Stimulated activated CD8-positive, alpha-beta memory T cell treated with anti-CD3 and anti-CD28 coated beads, Interleukin-4, amount 100 ng/mL, for 48 hours (primary cell): ENCODE measurements at places on chromosomes 5 and 9.

- no peak for DNase-seq
Observed at GRCh38 chr5:10828241-10828640, 67.2 kb upstream of the DAP start.

- no peak for DNase-seq
Observed at GRCh38 chr5:119752921-119753886, 123.8 kb downstream of the FAM170A start.

DNA sequence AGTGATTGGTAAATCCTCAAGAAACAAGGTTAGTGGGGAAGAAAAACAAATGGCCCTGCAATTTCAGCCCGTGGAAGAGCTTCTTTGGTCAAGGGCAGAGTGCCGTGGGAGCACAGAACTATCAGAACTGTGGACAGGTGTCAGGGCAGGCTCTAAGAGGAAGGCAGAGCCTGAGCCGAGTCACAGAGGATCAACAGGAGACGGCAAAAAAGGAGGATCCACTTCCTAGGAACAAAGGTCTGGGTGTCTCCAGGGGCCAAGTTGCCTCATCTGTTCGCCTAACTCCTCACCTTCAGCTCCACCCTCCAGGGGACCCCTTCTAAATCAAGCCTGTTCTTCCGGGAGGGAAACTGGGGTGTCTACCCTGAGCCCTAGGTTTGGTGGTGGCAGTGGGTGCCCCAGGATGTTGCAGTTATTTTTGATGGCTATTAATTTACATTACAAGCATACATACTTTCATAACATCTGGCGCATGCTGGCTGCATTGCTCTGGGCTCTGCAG is 88.0 kb downstream of the FEM1C start:
- DNase-seq, result no peak

- DNase-seq, result no peak
Observed at GRCh38 chr9:81416476-81417298, 272.7 kb downstream of the TLE1 start.

GRCh38 chr5:56561-57290 is 35.2 kb upstream of the PLEKHG4B start:
- DNase-seq, result no peak

GRCh38 chr9:130499804-130500263 is 55.1 kb downstream of the ASS1 start:
- no peak for DNase-seq

DNA sequence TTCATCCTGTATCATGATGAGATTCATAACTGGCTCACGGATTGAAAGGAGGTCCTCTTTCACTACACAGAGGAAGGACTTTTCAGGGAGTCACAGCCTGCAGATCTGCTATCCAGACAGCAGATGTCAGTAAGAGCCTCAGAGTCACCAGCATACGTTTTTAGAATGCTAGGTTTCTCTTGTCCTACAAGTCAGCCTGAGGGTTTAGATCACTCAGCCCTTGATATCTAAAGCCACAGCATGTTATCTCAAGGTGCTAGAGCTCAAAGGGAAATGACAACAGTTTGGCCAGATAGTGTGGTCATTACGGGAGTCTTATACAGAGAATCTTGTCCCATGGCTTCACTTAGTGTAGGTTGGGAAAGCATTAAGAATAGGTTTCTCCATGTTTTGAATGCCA is 30.9 kb upstream of the SLC46A2 start:
- no peak for DNase-seq

DNA sequence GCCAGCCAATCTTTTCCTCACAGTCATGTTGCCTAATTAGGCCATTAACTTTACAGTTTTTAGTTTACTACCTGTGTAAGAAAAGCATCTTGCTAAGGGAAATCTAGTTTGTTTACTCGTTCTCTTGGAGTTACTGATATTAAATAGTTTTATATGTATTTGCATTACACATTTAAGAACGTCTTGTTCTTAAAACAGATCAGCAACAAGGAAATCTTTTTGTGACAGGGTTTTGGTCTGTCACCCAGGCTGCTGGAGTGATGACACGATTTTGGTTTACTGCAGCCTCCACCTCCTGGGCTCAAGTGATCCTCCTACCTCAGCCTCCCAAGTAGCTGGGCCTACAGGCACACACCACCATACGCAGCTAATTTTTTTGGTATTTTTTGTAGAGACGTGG is 29.2 kb upstream of the MSH3 start:
- DNase-seq, result no peak

- peak; percentile 35 for DNase-seq
Observed at GRCh38 chr9:72524820-72525540, 3.6 kb downstream of the TMC1 start.

DNA sequence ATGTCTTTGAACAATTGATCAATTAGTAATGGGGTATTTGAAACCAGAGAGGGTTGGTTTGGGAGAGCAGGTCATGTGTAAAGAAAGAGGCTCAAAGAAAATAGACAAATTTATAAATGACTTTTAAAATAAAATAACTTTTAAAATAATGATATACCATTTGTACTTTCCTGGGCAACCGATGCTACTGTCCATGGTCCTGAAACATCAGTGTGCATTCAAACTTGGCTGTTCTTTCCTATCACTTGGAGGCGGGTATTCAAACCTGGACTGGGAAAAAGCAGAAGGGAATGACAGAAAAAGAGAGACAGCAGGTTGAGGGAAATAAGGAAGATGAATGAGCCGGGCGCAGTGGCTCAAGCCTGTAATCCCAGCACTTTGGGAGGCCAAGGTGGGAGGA is 1446.4 kb upstream of the WWC1 start:
- no peak for DNase-seq

- peak; percentile 74 for DNase-seq
Observed at GRCh38 chr9:135504262-135505243, 4.1 kb downstream of the MRPS2 start.

DNA sequence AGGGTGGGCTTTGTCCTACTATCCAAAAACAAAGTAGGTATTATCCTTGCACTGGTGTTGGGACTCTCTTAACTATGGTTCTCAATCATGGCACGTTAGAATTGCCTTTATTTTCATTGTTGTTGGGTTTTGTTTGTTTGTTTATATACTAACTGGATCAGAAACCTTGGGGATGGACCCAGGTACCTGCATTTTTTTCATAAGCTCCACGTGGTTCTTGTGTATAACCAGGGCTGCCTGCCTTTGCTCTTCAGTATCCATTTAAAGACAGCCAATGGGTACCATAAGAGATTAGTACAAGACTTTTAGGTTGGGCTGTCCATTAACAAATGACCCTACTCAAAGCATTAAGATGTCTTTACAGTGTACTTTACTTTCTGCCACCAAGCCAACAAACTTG is 2.5 kb upstream of the SSBP2 start:
- no peak for DNase-seq

DNA sequence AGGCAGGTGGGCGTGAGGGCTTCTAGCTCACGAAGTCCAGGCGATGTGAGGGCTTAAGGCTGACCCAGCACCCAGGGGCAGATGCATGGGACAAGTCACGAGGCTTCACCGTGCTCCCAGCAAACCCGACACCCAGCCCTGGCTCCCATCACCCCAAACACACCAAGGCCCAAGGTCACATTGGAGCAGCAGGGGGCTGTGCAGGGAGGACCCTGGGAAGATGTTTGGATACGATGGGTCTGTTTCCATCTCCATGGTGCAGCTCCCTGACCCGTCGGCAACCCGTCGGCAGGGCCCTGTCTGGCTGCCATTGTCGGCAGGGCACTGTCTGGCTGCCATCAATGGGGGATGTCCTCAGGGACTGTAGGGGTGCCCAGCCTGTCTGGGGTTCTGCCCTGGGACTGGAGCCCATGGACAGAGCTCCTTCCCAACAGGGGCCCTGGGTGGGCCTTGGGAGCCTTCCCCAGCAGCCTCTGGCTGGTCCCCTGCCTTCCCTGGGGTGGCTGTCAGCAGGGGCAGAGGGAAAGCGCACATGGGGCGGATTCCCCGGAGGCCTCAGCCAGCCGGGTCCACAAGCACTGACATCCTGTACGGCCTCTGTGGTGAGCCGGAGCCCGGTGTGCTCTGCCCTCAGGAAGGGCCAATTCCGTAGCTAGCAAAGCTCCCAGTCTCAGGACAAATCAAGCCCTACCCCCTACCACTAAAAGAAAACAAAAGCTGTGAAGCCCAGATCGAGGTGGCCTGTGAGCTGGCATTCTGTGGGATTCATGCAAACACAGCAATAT is 47.1 kb downstream of the NACC2 start:
- no peak for DNase-seq

GRCh38 chr5:132850066-132850465 is 16.2 kb downstream of the GDF9 start:
- DNase-seq, result no peak

DNA sequence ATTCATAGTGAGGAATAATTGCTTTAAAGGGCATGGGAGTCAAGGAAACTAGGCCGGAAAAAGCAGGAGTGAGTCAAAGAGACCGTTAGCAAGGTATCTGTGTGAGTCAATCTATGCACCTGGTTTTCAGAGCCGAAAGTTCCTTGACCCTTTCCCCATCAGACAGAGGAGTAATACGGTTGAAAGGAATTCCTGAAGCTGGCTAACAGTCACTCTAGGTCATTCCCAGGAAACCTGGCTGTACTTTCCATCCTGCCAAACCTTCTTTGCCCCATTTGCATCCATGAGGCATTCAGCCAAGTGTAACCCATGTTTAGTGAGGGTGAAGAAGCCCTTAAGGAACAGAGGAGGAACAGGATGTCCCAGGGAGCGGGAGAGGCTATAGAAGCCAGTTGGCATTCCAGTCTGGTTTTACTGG is 16.2 kb downstream of the RBM18 start:
- DNase-seq, result no peak

GRCh38 chr5:151597749-151598148 is 6.6 kb upstream of the FAT2 start:
- no peak for DNase-seq

GRCh38 chr5:68254810-68255209 is 39.3 kb downstream of the PIK3R1 start:
- no peak for DNase-seq

DNA sequence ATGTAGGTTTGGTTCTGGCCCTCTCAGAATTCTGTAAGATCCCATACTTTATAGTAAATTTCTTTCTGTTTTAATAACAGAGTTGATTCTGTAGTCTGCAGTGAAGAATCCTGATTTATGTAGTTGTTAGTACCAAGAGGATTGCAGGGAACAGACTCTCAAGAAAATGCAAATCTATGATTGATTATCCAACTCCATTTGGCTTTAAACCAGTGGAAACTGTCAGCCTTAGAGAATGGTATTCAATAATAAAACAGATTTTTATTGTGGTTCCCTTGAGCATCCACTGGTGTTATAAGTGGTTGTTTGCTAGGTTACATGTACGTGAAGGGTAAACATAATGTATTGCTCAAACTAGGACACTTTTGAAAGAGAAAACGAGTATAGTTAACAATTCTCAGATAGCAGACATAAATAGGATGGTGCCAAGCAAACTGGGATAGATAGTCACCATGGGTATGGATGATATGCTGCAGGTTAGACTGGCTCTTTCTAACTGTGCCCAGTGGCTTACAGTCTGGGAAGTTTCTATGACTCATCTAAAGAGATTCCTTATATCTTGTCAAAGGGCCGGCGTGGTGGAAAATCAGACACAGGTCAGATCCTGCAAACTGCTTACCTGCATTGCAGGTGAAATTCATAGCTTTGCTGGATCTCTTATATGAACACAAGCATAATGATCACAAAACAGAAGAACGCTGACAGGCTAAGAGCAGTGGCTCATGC is 41.7 kb upstream of the RPS23 start:
- no peak for DNase-seq

GRCh38 chr9:20321423-20322082 is 300.7 kb downstream of the MLLT3 start:
- no peak for DNase-seq

DNA sequence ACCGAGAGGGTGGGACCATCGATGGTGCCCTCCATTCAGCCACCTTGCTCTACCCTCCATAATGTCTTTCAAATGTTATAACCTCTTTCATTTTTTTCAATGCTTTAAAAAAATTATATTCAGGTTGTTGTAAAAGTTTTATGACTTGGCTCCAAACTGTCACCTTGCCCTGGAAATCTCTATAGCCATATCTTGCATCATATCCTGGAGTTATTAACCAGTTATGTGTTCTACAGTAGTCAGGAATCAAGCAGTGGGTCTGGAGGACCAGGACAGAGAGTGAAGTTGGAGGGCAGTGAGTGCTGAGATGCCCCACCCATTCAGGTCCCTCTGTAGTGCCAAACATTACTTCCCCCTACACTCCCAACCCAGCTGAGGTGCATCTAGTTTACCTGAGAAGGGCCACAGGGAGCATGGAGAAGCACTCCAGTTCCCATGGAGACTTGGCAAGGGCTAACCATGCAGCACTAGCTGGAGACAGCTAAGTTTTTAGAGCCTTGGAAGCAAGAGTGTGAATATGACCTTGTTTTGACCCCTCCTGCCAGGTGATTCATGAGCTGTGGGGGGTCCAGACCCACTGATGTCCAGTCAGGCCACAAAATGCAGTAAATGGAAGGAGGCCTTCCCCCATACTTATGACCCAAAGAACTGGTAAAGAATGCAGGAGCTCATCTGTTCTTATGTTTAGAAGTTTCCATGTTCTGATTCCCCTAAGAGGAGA is 5.5 kb downstream of the IFNA8 start:
- DNase-seq, result no peak

GRCh38 chr9:109444771-109445320 is 53.3 kb downstream of the PTPN3 start:
- DNase-seq, result no peak

DNA sequence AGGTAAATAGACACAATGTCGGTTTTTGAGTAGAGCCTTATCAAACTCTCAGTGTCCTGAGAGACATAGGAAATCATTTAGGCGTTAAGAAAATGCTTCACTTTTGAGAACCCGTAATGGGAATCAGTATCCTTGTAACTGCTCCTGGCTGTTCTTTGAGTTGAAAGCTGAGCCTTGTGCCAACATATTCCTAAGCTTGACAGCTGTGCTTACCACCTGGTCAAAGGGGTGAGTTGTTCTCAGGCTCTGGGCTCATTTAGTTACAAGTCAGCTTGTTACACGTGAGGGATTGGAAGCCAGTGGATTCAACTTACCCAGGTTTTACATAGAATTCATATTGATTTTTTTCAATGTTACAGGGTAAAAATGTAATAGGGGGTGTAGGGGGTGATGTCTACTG is 145.9 kb downstream of the GABRB2 start:
- DNase-seq, result no peak

- DNase-seq, result no peak
Observed at GRCh38 chr5:156718985-156719384, 131.1 kb upstream of the PPP1R2B start.

DNA sequence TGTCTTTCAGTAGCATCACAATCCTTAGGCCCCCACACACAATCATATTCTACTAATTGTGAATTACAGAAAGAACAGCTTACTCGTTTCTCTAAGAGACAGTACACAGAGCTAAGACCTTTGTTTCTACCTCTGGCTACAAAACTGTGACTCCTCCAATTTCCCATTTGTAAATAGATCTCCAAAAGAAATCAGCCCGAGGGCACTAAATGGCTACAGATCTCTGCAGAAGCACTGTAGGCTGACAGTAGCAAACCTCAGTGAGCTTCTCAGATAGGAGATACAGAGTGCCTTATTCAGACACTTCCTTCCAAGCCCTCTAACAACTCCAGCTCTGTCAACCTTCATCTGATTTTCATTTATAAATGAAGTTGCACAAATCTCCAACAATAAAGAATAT is 51.0 kb downstream of the EFNA5 start:
- DNase-seq, result no peak
